ENCODE measurements at places on chromosomes 1 and 21.

DNA sequence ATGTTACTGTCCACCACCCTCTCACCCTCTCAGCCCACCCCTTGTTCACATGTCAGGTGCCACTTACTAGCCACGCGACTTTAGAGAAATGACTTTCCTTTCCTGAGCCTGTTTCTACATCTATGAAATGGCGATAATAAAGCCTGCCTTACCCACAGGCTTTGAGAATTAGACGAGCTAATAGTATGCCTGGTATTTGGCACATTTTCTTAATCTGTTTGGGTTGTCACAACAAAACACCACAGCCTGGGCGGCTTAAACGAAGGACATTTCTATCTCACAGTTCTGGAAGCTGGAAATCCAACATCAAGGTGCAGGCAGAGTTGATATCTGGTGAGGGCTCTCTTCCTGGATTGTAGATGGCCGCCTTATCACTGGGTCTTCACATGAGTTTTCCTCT, 273.9 kb upstream of the FMN2 start:
- no peak for DNase-seq

DNA sequence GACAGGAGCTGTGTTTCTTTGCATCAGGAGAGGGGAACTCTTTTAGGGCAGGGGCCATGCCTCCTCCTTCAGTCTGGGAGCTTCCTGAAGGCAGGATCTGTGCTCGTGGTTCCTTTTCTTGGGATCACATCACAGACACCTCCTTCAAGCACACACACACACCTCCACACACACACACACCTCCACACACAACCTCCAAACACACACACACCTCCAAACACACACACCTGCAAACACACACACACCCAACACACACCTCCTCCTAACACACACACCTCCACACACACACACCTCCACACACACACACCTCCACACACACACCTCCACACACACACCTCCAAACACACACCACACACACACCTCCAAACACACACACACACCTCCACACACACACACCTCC, 10.5 kb downstream of the LGR6 start:
- DNase-seq, result no peak

DNA sequence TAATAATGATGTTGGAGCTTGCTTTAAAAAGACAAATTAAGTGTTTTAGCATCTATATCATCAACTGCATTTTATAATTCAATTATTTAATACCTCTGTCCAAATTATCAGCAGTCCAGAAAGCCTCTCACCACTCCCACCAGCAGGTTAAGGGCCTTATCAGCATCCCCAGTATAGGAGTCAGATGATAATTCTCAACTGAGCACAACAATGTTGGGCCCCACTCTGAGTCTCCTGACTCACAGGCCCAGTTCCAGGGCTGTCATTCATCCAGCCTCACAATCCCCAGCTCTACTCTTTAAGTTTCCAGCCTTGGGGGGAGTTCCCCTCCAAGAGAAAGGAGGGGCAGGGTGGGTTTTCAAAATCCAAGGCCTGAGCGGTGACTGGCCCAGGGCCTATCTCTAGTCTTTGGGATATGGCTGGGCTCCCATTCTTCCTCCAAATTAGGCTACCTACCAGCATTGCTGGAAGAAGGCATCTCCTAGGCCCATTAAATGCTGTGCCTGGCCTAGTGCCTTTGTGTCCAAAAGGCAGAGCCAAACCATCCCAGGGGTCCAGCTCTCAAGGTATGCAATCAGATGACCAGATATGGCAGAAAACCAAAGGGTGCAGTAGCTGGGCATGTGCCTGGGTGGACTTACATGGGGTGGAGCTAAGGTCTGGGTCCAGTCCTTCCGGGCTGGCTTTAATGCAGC, 134.1 kb downstream of the GLUL start:
- no peak for DNase-seq

- peak; percentile 90 for DNase-seq
Observed at GRCh38 chr1:148372731-148373130, 110.4 kb downstream of the PPIAL4G start.

DNA sequence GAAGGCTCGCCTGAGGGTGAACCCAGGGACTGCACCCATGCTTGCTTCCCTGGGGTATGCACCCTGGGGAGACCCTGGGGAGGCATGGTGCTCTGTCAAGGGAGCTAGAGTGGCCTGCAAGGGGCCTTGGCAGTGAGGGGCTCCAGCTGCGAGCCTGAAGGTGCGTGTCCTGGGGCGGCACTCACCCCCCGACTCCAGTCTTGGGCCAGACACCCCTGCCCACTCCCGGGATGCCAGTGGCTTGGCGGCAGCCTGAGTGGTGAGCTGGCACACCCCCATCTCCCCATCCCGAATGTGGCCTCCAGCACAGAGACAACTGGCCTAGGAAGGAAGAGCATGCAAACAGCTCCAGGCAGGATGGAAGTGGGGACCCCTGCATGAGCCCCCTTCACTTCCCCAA, 2.6 kb downstream of the SUMO3 start:
- no peak for DNase-seq

DNA sequence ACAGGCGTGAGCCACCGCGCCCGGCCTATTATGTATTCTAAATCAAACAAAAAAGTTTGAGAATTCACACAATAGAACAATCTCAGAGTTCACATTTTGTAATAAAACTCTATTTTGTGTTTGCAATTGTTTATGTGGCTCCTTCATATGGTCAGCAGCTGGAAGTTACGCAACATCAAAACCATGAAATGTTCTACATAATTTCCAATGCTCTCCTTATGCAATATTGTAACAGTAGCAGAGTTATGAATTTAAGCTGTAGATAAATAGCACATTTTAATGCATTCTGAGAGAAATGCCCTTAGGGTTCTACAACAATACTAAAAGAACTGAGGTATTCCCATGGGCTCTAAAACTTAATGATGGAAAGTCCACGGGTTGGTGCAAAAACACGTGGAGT, 62.3 kb upstream of the COL11A1 start:
- DNase-seq, result no peak

- no peak for DNase-seq
Observed at GRCh38 chr21:36613059-36613458, 85.9 kb upstream of the SIM2 start.

DNA sequence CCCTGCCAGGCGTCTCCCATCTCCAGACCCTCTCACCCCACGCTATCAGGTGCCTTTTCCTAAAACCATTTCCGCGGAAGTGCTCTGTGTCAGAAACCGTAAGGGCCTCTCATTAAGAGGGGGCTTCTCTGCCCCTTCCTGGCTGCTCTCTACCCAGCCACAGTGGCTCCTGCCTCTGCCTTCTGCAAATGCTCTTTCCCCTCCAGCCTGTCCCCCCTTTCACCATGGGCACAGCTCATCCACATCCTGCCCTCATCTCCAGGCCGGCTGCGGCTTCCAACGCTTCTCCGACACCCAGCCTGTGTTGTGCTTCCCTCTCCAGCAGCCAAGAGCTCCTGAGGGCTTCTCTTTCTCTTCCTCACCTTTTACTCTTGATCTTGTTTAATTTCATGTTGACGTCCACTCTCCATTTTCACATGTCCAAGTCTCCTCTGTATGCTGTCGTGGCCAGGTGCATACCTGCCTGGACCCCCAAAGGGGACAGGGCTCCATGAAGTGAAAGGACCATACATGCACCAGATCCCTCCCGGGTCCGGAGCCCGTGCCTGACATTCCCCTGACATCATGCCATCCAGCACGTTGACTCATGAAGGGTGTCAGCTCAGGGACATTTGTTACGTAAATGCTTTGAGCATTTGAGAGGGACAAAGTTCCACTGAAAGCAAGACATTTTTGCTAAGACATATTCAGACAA, 306.5 kb downstream of the AJAP1 start:
- no peak for DNase-seq

GRCh38 chr1:248890549-248891498, 15.2 kb upstream of the PGBD2 start:
- no peak for DNase-seq

DNA sequence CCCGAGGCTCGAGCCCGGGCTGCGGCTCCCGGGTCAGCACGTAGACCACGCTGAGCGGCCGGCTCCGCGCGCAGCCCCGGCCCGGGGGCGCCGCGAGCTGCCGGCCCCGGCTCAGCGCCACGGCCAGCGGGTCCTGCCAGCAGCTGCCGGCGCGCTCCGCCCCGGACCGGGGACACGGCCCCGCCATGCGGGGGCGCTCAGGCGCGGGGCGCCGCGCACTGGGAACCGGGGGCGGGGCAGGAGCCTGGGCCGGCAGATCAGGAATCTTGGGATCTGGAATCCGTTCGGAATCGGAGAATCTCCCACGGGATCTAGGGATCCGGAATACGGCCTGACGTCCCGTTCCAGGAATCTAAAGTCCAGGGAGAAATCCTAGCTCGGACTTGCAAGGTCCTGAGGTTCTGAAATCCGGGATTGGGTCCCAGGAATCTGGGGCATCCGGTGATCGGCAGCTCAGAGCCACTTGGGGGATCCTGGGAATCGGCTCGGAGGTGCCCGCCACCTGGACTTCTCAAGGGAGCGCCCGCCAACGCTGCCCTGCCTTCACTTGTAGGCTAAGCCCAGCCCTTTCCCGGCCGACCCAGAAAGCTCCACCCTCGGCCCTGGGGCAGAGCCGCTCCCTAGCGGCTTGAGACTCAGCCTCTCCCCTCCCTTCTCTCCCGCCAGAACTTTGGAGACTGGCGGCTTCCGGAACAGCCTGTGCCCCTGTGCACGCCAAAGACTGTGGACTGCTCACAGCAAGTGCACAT, at the start of gene MAP3K6:
TSS of gene MAP3K6 (minus strand) at position 551 of the 749 bp plus-strand sequence. CDS start at position 187, 364 bp downstream.
- DNase-seq, result no peak

DNA sequence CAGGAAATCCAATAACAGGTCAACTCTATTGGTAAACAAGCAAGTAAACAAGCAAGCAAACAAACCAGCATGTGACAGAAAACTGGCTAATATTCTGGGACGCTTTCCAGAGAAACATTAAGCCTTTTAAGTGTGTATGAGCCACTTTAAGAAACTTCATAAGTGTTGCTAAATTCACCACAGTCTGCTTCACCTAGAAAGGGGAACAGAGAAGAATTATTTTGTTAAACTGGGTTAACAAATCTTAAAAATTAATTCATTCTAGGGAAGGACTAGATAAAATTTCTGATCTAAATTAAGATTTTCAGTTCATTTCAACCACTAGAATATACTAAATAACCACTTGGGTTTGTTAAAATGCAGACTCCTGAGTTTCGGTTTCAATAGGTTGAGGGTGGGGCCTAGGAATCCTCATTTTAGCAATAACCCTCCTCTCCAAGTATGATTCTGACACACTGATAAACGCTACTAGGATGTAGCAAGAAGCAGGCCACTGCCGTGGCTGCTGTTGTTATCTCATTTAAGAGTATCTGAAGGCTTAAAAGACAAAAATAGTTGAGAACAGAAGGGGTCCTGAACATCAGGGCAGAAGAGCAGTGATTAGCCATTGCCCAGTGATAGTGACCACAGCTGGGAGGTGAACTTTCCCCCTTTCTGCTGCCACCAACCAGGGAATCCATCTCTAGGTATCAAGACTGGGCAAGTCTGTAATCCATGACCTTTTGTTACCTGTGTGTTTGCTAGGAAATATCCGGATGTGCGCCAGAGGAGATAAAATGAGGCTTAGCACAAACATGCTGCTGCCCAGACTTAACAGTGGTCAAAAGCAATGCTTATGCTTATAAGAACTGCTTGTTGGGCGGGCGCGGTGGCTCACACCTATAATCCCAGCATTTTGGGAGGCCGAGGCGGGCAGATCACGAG, 11.2 kb downstream of the CREG1 start:
- no peak for DNase-seq

GRCh38 chr21:44329086-44329889, 9.9 kb downstream of the CFAP410 start:
- DNase-seq, result no peak

- no peak for DNase-seq
Observed at GRCh38 chr1:59272507-59272906, 24.4 kb upstream of the FGGY start.

- DNase-seq, result no peak
Observed at GRCh38 chr1:228870041-228870713, 134.9 kb downstream of the RHOU start.

GRCh38 chr1:4128616-4129015, 228.5 kb upstream of the C1orf174 start:
- no peak for DNase-seq

All from CD4-positive, alpha-beta T cell treated with Interleukin-4 for 4 hours (primary cell).